ENCODE measurements at places on chromosomes 1 and 21. TPM values are rescaled to one million over a fixed set of nuclear protein-coding genes. Genes with fewer than 3 reads are reported as not detected.

GRCh38 chr1:230381585-230381984, 44.5 kb downstream of the PGBD5 start:
- DNase-seq: no peak

- no peak for DNase-seq
Measured at GRCh38 chr1:204069887-204070286, 3.0 kb upstream of the SOX13 start.

DNA sequence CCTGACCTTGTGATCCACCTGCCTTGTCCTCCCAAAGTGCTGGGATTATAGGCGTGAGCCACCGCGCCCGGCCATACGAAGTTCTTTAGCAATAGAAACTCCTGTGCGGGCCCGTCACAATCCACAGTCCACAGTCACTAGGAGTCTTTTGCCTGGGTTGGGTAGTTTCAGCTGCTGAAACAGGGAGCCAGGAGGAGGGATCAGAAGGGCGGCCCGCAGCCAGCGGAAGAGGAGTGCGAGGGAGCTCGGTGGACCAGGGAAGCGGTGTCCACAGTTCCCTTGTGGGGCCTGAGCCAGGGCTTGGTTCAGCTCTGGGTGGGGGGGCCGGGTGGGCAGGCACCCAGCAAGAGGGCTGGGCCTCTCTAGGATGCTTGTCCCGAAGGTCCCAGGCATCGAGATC, 17.9 kb upstream of the HSPG2 start:
- DNase-seq: no peak

DNA sequence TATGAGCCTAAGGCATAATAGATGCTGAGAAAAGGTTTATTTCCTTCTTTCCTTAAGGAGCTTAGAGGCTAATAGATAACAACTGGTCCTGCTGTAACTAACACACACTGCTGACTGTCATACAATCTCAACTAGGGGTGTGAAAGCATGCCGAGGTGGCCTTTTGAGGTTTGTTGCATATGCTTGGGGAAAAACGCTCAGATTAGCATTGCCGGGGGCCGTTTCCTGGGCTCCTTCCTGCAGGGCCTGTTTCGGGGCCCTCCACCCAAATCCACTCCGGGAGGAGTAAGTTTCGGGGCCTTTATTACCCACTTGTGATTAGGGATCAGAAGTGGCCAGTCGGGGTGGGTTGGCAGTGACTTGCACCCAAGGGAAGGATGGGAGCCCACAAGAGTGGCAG, 27.2 kb upstream of the RCSD1 start:
- no peak for DNase-seq

DNA sequence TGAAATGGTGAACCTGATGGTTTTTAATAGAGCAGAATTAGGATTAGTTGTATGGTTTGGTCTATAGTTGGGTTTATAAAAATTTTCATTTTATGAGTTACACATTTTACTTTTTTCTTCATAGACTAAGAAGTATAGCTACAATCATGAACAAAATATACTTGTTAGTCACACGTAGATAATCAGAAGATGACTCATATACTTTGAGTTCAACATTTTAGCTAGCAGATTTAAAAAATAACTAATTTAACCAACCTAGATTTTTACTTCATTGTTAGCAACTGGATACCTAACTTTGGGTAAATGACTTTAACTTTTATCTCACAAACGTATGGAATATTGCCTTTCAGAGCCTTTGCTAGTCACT, 27.9 kb downstream of the MORC3 start:
- no peak for DNase-seq

GRCh38 chr1:61442544-61442943, 282.4 kb downstream of the TM2D1 start:
- DNase-seq: no peak

DNA sequence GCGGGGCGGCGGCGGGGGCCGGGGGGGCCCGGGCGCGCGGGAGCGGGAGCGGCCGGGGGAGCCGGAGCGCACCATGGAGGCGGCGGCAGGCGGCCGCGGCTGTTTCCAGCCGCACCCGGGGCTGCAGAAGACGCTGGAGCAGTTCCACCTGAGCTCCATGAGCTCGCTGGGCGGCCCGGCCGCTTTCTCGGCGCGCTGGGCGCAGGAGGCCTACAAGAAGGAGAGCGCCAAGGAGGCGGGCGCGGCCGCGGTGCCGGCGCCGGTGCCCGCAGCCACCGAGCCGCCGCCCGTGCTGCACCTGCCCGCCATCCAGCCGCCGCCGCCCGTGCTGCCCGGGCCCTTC, 546 bp downstream of the SKI start:
- no peak for DNase-seq

GRCh38 chr1:17617787-17618557, 78.5 kb downstream of the ARHGEF10L start:
- DNase-seq: no peak

- no peak for DNase-seq
Measured at GRCh38 chr1:112676543-112676942, 2.1 kb downstream of the MOV10 start.

DNA sequence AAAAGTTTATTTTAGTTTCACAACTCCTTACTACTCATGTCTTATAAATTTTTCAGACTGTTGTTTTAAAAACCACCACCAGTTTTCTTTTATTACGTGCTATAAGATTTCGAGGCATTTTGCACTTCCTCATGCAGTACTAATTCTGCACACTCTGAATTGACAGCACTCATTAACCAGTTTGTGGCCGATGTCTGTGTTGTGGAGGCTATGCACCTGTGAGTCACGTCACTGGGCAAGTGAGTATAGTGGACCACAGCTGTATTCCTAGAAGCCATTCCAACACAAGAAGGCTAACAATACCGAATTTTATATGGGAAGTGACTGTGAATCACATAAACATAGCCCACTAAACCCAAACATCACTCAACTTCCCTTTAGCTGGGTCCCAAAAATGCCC, 21.0 kb upstream of the SPATA6 start:
- no peak for DNase-seq

DNA sequence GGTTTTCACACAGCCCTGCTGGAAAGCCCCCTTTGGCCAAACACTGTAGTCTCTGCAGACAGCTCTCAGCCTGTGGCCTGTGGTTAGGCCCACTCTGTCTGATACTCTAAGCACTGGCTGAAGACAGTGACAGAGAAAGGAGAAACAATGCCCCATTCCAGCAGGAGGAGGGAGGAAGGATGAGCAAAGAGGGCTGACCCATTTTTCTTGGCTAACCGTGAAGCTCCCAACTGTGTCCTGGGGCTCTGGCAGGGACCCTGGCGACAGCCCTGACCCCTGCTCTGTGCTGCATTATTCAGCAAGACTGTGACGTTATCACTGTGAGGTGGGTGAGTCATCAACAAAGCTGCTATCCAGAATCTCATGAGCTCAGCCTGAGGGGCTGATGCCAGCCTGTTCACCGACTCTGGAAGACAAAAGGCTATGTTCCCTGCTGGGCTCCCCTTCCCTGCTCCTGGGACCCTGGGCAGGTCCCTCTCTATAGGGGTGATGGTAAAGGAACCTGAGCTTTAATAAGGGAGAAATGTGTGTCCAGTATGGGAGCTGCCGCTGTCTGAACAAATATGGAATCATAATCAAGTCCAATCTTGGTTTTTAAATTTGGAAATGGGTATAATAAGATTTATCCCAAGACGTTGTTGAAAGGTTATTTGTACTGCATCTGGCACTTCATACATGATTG, 107.0 kb downstream of the RHOU start:
- DNase-seq: no peak

GRCh38 chr1:23617084-23617521, 57.8 kb upstream of the ID3 start:
- no peak for DNase-seq

GRCh38 chr21:40647706-40648105, 199.3 kb downstream of the DSCAM start:
- DNase-seq: no peak

DNA sequence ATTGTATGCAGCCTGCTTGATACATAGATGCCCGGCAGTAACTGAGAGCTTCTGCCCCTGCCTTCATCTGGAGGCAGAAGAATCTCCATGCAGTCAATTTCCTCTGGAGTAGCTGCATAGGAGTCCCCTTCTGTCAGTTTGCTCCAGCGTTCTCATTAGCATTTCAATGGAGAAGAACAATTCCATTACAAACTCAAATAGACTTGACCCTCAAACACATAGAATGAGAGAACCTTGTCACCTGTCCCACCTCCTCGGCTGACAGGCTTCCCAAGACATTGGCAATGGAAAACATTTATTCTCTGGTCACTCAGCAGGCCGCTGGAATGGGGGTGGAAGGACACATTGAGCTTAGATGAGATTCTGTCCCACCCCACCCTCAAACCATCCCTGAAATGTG, 45.6 kb upstream of the TMEM51 start:
- DNase-seq: no peak

GRCh38 chr1:151790940-151791651, 796 bp upstream of the TDRKH start:
- peak; percentile 21 for DNase-seq

DNA sequence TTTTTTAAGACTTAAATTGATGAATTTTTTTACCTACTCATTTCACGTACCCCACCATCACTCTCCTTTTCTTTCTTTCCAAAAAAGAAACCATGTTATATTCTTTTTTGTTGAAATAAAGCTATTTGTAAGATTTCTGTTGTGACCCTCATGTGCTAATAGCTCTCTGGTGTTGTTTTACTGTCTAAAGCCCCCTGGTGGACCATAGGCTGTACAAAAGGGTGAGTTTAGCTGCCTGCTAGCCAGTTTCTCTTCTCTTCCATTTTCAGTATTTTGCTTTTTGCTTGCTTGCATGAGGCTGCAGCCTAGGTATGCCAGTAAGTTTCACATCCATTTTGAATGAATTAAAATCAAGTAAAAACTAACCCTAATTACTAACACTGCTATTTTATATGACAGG, 15.6 kb upstream of the VAMP3 start:
- DNase-seq: no peak

DNA sequence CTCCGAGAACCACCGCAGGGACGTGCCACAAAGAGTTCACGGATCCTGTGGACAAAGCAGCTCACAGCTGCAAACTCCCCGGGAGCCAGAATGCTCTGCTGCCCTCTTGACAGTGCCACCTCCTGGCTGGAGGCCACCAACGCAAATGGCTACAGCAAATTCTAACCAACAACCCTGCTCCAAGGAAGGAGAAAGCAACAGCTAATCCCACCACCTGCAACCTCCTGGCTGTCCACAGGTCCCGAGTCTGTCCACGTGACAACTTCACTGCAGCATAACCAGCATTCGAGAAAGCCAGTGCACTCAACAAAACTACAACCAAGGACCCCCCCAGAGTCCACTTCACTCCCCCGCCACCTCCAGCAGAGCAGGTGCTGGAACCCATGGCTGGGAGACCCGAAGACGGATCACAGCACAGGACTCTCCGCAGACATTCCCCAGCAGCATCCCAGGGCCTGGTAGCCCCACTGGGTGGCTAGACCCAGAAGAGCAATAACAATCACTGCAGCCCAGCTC, 17.3 kb downstream of the POFUT2 start:
- peak; percentile 48 for DNase-seq

NGF gene
- total RNA-seq: 0.53 TPM

LENEP gene
- 0.48 TPM for total RNA-seq

CGN gene
- 68.7 TPM for total RNA-seq

LCE3D gene
- not detected for total RNA-seq

CELA2A gene
- total RNA-seq: 1.1 TPM

SAMD11 gene
- 2.3 TPM for total RNA-seq

SLC37A1 gene
- total RNA-seq: 25.8 TPM

AXDND1 gene
- not detected for total RNA-seq

CLCNKB gene
- total RNA-seq: 2.5 TPM

CFH gene
- 0.34 TPM for total RNA-seq
